Fibroblast of skin of right quadriceps (primary cell): ENCODE measurements at places on chromosomes 2 and 18.

DNA sequence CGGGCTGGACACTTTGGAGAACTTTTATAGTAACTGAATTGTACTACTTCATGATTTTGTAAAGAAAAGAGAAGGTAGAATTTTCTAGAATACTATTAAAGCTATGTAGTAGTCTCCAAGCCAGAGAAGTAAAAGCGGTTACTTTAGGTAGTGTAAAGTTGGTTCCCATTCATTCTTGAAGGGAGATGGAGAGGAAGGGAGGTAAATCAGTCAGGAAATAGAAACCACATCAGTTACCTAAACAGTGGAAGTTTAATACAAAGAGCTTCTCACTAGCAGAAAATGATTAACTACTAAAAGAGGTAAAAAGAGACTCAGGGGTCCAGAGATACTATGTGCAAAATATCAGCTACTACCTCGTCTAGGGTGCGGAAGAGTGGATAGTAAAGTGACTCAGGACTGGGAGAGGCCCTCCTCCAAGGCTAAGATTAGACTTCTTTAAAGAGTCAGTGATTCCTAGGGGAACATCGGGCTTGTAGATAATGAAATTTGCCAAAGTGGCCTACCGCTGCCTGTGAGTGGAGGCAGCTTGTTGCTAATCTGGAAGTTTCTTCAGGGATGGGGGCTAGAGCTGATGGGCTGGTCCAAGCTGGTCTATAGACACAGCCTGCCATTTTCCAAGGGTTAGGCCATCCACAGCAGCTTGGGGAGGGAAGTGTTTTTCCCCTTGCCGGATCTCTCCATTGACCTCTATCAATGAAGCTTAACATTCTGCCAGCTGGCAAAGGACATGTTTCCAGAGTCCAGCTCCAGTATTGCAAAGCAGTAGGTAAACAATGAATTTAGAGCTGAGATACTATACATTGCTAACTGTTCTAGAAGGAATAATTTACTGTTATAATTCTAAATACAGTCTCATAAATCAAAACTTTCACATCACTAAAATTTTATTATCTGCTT lies 246.4 kb upstream of the BOD1L2 start:
- DNase-seq: no peak

DNA sequence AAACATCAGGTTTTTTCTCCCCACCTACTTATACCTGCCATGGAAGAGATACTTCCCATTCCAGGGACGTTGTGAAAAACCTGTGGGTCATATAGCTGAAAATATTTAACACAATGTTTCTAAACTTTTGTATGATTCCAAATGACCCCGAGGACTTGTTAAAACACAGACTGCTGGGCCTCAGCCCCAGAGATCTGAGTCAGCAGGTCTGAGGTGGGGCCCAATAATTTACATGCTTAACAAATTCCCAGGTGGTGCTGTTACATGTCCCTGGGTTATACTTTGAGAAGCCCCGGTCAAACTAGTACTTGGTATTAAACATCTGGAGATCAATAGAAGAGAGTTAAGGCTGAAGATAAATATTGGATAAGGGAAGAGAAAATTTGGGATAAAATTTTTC lies 71.4 kb upstream of the FRZB start:
- DNase-seq: no peak

DNA sequence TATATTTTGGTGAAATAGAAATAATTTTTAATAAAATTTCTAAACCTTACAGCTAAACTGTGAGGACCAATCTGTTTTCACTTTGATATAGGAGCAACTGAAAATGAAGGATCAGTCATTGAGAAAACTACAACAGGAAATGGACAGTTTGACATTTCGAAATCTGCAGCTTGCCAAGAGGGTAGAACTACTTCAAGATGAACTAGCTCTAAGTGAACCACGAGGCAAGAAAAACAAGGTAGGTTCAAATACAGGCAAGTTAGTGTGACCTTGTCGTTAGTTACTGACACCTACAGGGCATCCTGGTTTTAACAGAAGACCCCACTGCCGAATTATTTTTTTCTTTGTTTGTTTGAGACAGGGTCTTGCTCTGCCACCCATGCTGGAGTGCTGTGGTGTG lies 75.5 kb upstream of the STON1 start:
- DNase-seq: peak; percentile 8

DNA sequence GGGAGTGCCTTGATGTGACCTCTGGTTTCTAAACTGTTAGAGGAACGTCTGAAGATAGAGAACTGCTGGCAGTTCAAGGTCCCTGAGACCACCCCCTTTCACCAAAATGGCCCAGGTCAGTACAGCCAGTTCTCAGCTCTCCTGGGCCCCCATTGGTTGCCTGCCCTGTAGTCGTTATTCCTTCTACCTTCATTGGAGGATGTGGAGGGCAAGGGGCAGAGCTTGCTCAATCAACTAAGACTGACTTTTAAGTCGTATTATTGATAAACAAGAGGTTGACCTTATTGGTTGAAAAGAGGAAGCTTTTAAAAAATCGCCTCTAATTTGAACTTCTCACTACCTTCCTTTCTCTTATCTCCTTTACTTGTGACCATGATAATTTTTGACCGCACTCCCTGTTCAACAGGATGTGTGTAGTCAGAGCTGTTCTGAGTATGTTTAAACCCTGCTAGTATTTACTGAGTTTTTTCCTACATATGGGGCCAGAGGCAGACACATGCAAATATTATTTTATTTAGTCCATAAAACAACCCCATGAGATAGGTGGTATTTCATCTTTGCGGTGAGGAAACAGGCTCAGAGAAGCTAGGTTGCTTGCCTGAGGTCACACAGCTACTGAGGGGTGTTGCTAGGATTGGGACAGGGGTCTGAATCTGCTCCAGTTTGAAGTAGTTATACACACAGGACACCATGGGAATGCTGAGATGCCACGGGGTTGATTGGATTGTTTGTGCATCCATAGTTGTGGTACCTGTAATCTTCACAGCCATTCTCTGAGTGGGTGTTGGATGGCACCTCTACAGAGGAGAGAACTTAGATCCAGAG lies 65.9 kb downstream of the TMEM247 start:
- DNase-seq: no peak

DNA sequence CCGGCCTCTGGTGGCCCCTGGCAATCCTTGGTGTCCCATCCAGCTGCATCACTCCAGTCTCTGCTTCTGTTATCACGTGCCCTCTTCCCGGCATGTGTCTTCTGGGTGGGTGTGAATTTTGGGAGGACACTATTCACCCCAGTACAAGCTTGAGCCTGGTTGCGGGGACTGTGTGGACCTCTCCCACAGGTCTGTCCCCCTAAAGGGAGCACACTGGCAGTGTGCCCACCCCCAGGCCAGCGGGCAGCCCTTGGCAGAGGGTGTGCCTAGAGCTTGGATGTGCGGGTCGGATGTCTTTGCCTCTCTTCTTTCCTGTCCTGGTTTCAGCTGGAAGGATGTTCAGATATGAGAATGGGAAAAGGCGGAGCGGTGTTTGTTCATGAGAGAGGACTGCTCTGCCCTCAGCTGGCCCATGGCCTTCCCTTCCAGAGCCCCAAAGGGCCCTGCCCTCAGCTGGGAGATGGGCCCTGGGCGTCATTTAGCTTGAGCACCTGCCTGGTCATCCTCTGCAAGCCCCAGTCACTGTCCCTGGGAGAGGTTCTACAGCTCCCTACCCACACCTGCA lies 73.2 kb downstream of the AGAP1 start:
- no peak for DNase-seq

- no peak for DNase-seq
Observed at GRCh38 chr2:60406192-60406591, 147.3 kb downstream of the BCL11A start.

DNA sequence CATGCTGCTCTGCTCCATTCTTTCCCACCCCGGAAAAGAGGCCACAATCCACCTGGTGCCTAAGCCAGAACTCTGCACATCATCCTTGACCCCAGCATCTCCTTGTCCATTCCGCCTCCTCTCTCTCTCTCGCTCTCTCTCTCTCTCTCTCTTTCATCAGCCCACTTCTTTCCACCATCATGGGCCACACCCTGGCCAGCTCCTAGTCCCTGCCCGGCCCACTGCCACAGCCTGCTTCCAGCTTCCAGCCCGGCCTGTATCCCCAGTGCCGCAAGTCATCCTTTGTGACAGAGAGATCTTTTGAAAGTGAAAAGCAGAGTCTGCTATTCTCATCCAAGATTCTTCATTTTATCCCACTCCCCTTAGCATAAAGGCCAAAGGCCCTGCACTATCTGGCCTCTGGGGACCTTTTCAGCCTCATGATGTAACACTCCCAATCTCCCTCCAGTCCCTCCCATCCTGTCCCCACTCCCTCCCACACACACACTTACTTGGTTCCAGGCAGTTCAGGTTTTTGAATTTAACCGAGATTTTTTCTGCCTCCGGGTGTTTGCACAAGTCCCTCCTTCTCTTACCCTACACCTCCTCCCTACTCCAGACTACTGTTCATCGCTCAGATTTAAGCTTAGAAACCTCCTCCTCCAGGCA lies 214.0 kb downstream of the EN1 start:
- DNase-seq: no peak

GRCh38 chr2:178716394-178716793 lies 90.8 kb downstream of the TTN start:
- DNase-seq: no peak

GRCh38 chr18:38174594-38174993 lies 609.0 kb upstream of the CELF4 start:
- DNase-seq: no peak

DNA sequence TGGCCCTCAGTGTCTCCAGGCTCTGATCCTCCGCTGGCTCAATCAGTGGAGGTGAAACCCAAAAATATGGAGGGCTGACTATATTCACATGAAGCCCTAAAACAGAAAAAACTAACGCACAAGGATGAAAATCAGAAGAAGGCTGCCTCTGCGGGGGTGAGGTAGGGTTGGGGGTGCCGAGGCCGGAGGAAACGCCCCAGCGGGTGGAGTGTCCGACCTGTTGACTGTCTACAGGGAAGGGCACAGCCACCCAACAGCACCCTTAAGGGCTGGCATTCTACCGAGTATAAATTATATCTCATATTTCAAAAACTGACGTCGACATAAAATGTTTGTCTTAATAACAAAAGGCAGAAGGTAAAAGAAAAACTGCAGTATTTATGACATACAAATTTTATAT lies 223.5 kb downstream of the HDAC4 start:
- no peak for DNase-seq

GRCh38 chr18:32918692-32919250 lies 145.9 kb upstream of the KLHL14 start:
- no peak for DNase-seq

GRCh38 chr18:5317186-5317585 lies 21.7 kb upstream of the ZBTB14 start:
- DNase-seq: no peak

GRCh38 chr2:38174131-38174530 lies 98.2 kb upstream of the CYP1B1 start:
- DNase-seq: no peak

DNA sequence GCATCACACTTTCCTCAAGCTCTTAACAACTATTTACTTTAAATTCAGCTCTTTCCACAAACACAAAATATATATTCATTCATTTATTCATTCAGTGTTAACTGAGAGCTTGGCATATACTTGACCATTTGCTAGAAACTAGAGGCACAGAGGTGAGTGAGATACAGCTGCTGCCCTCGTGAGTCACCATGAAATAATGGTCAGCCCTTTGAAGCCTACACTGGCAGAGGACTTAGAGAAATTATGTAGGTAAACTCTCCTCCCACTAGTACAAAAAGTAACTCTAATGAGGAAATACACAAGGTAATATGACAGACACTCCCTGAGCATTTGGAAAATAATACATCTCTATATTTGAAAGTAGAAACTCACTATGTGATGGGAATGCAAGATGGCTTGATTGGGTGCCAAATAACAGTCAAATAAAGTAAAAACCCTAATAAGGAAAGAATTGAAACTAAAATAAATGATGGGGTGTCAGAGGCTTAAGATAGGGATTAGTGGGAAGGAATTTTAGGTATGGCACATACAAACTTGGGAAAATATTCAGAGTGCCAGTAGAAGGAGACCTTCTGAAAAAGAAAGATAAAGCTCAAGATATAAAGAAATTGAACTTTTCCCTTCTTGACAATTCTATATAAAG lies 61.1 kb downstream of the ANTXR1 start:
- no peak for DNase-seq

DNA sequence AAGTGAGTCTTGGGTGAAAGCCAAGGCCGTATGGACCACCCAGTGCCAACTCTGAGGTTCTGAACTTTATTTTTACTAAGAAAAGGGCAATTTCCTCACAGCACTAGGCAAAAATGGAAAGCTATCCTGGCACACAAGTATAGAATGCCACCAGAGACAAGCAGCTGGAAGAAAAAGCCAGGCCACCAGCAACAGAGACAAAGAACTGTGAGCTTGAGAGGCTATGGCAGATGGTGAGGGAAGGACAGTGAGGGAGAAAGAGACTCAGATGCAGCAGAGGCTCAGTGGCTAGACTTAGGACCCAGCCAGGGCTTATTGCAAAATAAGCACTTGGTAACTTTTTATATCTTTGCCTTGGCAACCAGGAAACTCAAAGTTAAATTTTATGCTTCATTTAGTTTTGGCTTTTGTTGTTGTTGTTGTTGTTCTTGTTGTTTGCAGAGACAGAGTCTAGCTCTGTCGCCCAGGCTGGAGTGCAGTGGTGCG lies 78.0 kb upstream of the BZW1 start:
- DNase-seq: no peak
